ENCODE measurements at places on chromosomes 5 and 9.

DNA sequence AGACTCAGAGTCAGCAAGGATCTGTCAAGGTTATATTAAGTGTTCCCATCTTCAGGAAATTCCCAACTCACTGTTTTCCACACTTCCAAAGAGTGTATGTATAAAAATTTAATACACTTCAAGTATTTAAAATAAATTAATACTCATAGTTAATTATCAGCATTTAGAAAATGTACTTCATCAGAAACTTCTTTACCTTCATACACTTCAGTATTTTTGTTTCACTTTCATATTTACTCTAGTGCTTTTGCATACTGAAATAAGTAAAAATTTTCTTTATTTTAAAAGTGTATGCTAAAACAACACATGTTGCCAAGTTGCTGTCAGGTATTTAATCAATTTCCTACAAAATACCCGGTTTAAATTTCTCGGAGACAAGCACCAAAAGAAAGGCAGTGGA is 16.5 kb downstream of the RICTOR start:
- H3K36me3 ChIP-seq, result peaks cover 2% of the 10 kb centered on the region
- H3K4me1 ChIP-seq, result no peaks in the 10 kb centered on the region
- H3K27ac ChIP-seq, result no peak overlapping the region
- H3K4me3 ChIP-seq, result no peak overlapping the region
- H3K27me3 ChIP-seq, result no peaks in the 10 kb centered on the region
- no peak for DNase-seq

GRCh38 chr5:175035882-175036533 is 311.6 kb downstream of the MSX2 start:
- no peak overlapping the region for H3K4me3 ChIP-seq
- no peaks in the 10 kb centered on the region for H3K4me1 ChIP-seq
- H3K27me3 ChIP-seq, result no peaks in the 10 kb centered on the region
- no peak for DNase-seq

DNA sequence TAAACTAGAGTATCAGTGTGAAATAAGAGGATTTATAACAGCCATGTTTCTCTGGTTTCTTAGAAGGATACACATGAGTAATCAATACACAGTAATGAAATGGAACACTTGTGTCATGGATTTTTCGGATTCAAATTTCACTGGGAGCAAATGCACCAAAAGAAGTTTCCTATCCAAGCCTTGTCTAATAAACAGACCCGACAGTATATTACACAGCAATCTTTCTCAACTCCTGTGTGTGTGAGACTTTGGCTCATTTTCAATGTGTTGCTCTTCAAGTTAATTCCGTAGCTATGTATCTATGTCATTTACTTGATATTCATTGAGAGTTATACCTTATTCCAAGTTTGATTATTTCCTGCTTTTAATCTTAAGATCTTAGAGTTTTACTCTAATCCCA is 930.2 kb downstream of the MAT2B start:
- H3K36me3 ChIP-seq, result no peaks in the 10 kb centered on the region
- no peak overlapping the region for H3K4me3 ChIP-seq
- no peak for DNase-seq
- no peak overlapping the region for H3K27ac ChIP-seq

DNA sequence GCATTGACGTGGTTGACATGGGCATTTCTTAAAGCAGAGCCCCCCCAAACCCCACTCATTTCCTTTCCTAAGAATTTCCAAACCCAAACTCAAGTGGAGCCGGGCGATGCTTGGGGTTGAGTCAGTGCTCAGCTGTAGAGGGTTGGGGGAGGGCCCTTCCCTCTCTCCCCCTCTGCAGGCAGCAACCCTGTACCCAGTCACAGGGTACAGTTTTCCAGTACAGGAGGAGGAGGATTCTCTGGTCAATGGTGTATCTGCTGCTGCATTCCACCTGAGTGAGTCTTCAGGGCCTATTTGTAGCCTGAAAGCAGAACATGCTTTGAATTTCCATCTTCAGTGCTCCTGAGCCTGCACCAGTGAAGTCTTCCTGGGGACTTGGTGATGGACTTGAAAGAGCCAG is 55.8 kb downstream of the ENTREP1 start:
- no peak overlapping the region for H3K4me3 ChIP-seq
- no peaks in the 10 kb centered on the region for H3K36me3 ChIP-seq
- H3K4me1 ChIP-seq, result peaks cover 30% of the 10 kb centered on the region
- H3K27me3 ChIP-seq, result no peaks in the 10 kb centered on the region
- peak; percentile 7 for DNase-seq
- no peak overlapping the region for H3K27ac ChIP-seq

DNA sequence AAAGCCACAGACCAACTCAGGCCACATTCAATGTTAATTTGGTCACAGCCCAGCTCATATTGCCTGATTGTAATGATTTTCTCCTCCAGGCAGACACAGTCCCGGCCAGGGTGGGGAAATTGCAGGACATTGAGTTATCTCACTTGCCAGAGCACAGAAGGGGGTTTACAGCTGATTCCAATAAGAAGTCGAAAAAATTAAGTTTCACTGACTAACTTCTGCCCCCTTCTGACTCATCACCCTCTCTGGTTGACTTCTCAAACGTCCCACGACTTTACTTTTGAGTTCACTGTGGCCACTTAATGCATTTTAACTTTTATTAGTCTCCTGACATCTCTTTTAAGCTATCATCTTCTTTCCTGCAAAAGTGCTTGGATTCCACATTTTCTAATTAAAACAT is 321.4 kb upstream of the WWC1 start:
- no peak for DNase-seq
- H3K4me1 ChIP-seq, result peaks cover 5% of the 10 kb centered on the region
- no peak overlapping the region for H3K4me3 ChIP-seq

- DNase-seq, result no peak
- H3K36me3 ChIP-seq, result no peaks in the 10 kb centered on the region
- H3K4me3 ChIP-seq, result no peak overlapping the region
- H3K27me3 ChIP-seq, result no peaks in the 10 kb centered on the region
- H3K27ac ChIP-seq, result no peak overlapping the region
- H3K4me1 ChIP-seq, result no peaks in the 10 kb centered on the region
Measured at GRCh38 chr5:94849324-94849723, 230.9 kb downstream of the SLF1 start.

DNA sequence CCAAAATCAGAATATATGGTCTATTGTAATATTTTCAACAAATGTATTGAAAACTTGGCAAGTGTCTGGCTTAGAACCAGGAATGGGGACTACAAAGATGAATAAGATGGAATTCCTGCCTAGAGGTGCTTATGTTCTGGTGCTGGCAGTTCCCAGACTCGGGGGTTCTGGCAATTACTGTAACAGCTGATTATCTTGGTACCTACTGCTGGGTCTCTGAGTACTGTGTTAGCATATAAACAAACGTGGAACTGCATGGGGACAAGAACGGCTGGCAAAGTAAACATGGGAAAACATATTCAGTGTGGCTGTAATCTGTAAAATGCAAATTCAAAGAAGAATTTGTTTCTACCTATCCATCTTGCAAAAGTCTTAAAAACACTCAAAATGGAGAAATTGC is 89.9 kb downstream of the SLC24A2 start:
- DNase-seq, result no peak
- H3K4me1 ChIP-seq, result no peaks in the 10 kb centered on the region
- H3K4me3 ChIP-seq, result no peak overlapping the region
- H3K27ac ChIP-seq, result no peak overlapping the region

GRCh38 chr5:96330530-96331140 is 102.4 kb downstream of the PCSK1 start:
- peaks cover 3% of the 10 kb centered on the region for H3K4me1 ChIP-seq
- H3K4me3 ChIP-seq, result no peak overlapping the region
- no peak for DNase-seq
- H3K27ac ChIP-seq, result no peak overlapping the region
